ENCODE measurements at places on chromosomes 6 and 20. TPM values are rescaled to one million over a fixed set of nuclear protein-coding genes. Genes with fewer than 3 reads are reported as not detected.
A peak's percentile ranks its signal among the peaks of the same experiment; 100 is the strongest.

HLA-DQA1 gene
- 36.3 TPM for total RNA-seq

SLC26A8 gene
- not detected for total RNA-seq

UBE2V1 gene
- total RNA-seq = 102 TPM

KIAA1755 gene
- total RNA-seq = 0.80 TPM

TMEM74B gene
- 37.0 TPM for total RNA-seq

TENT5A gene
- 35.4 TPM for total RNA-seq

FAXC gene
- total RNA-seq = 2.1 TPM

LINC00237 gene
- total RNA-seq = not detected

LSM2 gene
- total RNA-seq = 24.9 TPM

DZANK1 gene
- 2.3 TPM for total RNA-seq

AIF1 gene
- 6.1 TPM for total RNA-seq

HCK gene
- total RNA-seq = 56.1 TPM

EYA2 gene
- total RNA-seq = 1.7 TPM

DNA sequence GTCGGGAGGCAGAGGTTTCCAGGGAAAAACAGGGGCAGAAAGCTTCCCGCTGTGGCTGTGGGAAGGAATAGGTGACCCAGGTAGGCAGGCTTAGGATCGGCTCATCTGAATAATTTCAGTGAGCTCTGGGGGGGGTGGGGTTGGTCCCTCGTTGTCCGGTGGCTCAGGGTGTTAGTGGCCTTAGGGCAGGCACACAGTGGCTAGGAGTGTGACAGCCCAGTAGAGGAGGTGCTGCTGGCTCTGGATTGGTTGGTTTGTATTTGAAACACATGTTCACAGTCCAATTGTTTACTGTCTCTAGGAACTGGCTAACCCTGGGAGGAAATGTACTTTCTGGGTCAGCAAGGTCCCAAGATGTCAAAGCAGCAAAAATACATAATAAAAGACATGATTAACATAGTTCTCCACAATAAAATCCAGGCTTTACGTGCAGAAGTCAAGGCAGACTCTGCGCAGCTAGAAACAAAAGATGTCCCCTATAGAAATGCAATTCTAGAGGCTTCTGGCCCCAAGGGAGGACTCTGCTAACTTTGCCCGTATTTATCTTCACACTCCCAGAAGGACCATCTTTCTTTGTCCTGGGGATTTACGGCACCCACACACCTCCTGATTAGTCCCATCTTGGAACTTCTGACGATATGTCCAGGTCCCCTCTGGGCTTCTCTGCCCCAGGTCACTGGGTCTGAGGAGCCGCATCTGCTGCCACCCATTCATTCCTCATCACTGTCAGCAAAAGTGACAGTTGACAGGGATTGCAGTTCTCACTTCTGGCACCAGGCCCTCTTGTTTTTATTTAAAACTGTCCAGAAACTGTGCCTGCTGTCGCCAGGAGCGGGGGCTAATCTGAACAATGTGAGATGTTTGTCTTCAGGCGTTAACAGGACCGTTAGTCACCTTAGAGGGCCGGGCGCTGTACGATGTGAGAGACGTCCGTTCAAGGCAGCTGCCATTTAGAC is 18.7 kb downstream of the MOCS3 start:
- DNase-seq = no peak

- DNase-seq = no peak
These were observed 29.2 kb downstream of the JAG1 start for GRCh38 chr20:10644458-10645204.

DNA sequence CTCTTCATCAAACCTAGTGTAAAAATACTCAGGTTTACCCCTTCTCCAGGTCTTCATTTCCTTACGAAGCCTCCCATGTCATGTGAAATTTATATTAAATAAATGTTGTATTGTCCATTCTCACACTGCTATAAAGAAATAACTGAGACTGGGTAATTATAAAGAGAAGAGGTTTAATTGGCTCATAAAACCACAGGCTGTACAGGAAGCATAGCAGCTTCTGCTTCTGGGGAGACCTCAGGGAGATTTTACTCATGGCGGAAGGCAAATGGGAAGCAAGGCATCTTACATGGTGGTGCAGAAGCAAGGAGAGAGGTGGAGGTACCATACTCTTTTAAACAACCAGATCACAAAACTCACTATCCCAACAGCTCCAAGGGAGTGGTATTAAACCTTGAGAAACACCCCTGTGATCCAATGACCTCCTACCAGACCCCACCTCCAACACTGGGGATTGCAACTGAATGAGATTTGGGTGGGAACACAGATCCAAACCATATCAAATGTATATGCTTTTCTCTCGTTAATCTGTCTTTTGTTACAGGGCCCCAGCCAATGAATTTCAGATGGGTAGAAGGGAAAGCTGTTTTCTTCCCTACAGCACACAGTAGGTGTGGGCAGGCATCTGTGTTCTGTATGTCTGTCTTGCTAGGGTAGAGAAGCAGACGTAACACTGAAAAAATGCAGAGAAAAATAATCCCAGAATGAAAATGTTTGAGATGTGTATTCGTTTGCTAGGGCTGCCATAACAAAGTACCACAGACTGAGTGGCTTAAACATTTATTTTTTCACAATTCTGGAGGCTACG is 88.0 kb upstream of the BTN3A2 start:
- no peak for DNase-seq

GRCh38 chr6:105794239-105794638 is 291.9 kb upstream of the PRDM1 start:
- no peak for DNase-seq

DNA sequence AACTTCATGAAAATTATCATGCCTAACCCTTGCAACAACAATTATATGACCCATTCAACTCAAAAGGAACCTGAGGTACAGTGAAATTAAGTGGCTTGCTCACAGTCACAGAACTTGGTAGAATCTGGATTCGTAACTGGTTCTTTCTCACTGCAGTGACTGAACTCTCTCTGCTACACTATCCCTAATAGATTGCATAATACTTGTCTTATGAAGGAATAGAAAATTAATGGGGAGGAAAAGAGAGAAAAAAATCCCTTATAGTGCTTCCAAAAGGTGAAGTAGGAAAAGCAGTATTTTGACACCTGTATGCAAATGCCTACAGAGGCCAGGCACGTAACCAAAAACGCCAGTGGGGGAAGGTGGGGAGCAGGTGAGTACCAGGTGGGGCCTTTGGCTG is 186.6 kb downstream of the LY86 start:
- DNase-seq = no peak

GRCh38 chr6:135438907-135439535 is 58.5 kb downstream of the AHI1 start:
- no peak for DNase-seq

GRCh38 chr6:2944405-2945152 is 26.8 kb downstream of the SERPINB6 start:
- DNase-seq = peak; percentile 34

GRCh38 chr20:36237477-36237876 is 1.2 kb downstream of the AAR2 start:
- no peak for DNase-seq

- no peak for DNase-seq
These were observed 43.8 kb downstream of the BMP6 start for GRCh38 chr6:7769702-7770101.

GRCh38 chr20:24630486-24631172 is 161.2 kb downstream of the SYNDIG1 start:
- no peak for DNase-seq

- DNase-seq = no peak
These were observed 183.2 kb downstream of the SIM1 start for GRCh38 chr6:100281471-100281901.

GRCh38 chr20:14991023-14991422 is 653.6 kb upstream of the FLRT3 start:
- no peak for DNase-seq

- DNase-seq = no peak
These were observed 243.8 kb upstream of the IRAK1BP1 start for GRCh38 chr6:78623554-78623953.

DNA sequence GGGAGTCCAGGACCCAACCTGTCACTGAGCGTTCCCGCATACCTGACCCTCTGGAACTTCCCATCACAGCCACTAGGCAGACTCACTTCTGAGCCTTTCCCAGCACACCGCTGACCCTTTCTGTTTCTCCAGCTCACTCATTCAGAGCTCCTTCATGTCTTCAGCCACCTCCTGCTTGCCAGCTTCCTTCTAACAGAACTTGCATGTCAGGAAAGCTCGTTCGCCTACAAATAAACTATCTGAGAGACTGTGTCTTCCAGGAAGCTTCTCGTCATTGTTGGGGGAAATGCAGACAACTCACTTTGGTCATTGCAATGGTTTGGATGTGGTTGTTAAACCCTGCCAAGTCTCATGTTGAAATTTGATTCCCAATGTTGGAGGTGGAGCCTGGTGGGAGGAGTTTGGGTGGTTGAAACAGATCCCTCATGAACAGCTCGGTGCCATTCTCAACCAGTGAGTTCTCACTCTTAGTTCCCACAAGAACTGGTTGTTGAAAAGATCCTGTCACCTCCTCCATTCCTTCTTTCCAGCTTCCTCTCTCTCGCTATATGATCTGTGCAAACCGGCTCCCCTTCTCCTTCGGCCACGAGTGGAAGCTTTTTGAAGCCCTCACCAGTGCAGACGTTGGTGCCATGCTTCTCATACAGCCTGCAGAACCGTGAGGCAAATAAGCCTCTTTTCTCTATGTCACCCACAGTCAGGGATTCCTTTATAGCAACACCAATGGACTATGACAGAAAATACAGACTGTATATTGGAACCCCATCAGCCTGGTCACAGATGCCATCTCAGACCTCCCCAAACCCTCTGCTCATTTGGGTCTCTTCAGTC is 1.4 kb upstream of the MUC21 start:
- no peak for DNase-seq

DNA sequence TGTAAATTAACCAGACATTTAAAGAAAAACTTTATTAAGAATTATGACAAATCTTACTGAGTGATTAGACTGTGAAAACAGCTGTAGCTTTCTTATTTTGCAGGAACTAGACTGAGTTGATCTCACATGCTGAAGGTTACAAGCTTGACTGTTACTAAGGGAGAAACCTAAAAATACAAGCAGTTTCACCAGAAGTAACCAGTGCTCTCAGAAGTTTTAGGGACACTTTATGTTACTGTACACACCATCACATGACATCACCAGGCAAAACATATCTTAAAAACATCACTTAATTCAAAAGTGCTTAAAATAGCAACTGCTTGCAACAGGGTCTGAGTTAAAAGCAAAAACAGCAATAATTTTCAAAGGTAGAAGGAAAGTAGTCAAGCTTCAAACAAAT is 5.4 kb downstream of the FBXO30 start:
- DNase-seq = no peak

DNA sequence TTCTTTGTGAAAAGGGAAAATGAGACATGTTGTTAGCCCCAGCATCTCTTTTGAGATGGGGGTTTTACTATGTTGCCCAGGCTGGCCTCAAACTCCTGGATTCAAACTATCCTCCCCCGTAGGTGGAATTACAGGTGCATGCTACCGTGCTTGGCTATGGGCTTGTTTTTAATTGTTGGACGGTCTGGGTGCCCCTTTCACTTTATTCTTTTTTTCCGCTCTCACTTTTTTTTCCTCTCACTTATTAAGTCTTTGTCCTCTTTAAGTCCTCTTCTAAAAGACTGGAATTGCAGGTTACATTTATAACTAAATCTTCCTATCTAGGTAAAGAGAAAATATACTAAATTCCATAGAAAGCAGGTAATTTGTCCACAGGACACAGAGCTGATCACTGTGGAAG is 18.8 kb upstream of the PRDM13 start:
- no peak for DNase-seq

- DNase-seq = no peak
These were observed 73.7 kb downstream of the RPP40 start for GRCh38 chr6:4930025-4930691.

DNA sequence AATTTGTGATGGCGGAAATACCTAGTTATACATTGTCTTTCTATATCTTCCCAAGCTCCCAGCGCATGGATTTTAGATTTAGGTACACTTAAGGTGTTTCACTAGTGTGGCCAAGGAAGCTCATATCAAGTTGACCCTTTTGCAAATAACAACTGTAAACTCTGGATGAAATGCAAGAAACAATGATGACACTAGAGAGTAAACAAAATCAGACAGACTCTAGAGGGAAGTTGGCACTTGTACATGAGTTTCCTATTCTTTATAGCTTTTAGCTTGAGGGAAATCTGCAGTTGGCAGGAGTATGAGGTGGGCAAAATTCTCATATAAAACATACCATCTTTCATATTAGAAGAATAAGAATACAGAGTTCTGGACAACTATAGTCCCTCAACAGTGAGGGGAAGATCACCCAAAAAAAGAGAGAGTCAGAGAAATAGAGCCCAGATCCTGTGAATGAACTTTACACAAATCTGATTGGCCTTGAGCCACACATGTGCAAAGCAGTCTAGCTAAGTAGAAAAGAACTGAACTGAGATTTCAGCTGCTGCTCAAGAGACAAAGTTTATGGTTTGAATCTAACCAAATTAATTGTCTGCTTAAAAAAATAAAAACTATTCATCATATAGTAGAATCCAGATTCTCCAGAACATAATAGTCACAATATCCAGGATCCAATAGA is 26.1 kb downstream of the TXLNB start:
- DNase-seq = no peak

- DNase-seq = no peak
These were observed 59.7 kb downstream of the RBM38 start for GRCh38 chr20:57450931-57451330.

GRCh38 chr6:57190140-57190539 is 18.0 kb downstream of the BAG2 start:
- DNase-seq = no peak

- no peak for DNase-seq
These were observed 56.2 kb downstream of the CTCFL start for GRCh38 chr20:57468523-57469417.

GRCh38 chr6:169454204-169454871 is 200.7 kb upstream of the THBS2 start:
- no peak for DNase-seq

DNA sequence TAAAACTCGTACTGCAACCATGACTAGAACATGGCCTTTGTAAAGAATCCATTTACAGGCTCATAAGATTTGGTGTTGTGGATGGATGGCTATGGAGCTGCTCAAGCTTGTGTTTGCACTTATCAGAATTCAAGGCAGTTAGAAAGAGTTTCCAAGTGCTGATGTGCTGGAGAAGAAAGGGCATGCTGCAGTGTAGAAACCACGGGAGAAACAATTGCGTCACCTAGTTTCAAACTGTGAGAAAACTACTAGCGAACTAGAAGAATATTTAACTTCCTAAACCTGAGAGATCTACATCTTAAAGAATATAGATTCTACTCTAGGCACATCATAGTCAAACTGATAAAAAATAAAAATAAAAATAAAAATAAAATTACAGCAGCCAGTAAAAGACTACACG is 116.2 kb downstream of the SGK1 start:
- no peak for DNase-seq

DNA sequence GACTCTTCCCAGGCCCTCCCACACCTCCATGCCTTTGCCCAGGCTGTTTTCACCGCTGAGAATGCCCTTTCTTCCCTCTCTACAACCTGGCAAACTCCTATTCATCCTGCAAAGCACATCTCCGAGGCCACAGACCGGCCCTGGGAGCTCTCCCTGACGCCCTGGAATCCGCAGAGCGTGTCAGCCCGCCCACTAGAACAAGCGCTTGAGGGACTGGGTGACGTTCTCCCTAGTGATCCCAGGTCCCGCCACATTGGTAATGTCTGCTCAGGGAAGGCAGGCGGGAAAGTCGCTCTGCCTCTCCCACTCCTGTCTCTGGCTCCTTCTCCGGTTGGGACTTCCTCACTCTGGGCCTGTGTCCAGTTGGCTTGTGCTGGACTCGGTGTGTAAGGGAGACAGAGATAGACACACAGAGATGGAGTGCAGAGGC is 61.6 kb downstream of the SRC start:
- no peak for DNase-seq
